ENCODE measurements at places on chromosomes 6 and 20. TPM values are rescaled to one million over a fixed set of nuclear protein-coding genes. Genes with fewer than 3 reads are reported as not detected.

GRCh38 chr20:49446808-49447207 lies 35.7 kb downstream of the KCNB1 start:
- peaks cover 8% of the 10 kb centered on the region for H3K4me1 ChIP-seq
- no peaks in the 10 kb centered on the region for H3K36me3 ChIP-seq
- H3K4me3 ChIP-seq = no peak overlapping the region
- H3K27me3 ChIP-seq = no peaks in the 10 kb centered on the region

DNA sequence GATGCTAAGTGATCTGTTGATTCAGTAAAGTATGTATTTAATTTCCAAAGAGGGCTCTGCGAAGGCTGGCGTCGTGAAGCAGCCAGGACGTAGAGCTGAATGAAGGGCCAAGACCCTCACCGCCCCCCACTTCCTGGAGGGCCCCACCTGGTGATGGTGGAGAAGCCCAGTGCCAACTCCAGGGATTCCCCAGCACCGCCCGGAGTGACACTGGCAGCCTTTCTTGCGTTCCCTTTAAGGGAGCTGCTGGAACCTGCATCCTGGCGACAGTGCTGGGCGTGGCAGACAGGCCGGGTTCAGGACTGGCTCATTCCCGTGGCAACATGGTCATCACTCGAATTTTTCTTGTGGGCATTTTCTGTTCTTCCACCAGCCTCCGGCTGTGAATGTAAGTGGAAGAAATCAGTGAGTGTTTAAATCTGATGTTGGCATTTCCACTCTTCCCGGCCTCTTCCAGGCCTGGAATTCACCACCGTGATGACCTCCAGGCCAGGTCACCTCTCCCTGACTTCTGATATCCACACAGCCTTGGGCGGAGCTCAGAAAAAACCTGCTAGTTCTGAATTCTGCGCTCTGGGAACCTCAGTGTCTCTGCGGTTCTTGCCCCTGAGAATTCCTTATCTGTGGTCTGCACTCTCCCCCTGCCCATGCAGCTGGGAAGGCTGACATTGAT lies 57.4 kb upstream of the DACT2 start:
- no peaks in the 10 kb centered on the region for H3K36me3 ChIP-seq
- no peaks in the 10 kb centered on the region for H3K27me3 ChIP-seq
- H3K4me1 ChIP-seq = no peaks in the 10 kb centered on the region
- H3K27ac ChIP-seq = no peak overlapping the region
- no peak overlapping the region for H3K4me3 ChIP-seq

GRCh38 chr20:32057656-32058184 lies 5.7 kb downstream of the HCK start:
- no peak overlapping the region for H3K4me3 ChIP-seq
- H3K4me1 ChIP-seq = no peaks in the 10 kb centered on the region
- no peak overlapping the region for H3K27ac ChIP-seq

- DNase-seq = no peak
- H3K4me1 ChIP-seq = no peaks in the 10 kb centered on the region
Observed at GRCh38 chr6:31378721-31379103, 21.7 kb upstream of the HLA-B start.

GRCh38 chr6:27767851-27768250 lies 144.3 kb downstream of the OR2B2 start:
- H3K27ac ChIP-seq = no peak overlapping the region
- no peak for DNase-seq
- H3K4me1 ChIP-seq = peaks cover 8% of the 10 kb centered on the region
- H3K36me3 ChIP-seq = no peaks in the 10 kb centered on the region
- no peak overlapping the region for H3K4me3 ChIP-seq
- H3K27me3 ChIP-seq = no peaks in the 10 kb centered on the region

Gene CYP39A1
- 0.72 TPM for total RNA-seq

Measured in Panc1 (cell line).